ENCODE measurements at places on chromosomes 7 and 10.

DNA sequence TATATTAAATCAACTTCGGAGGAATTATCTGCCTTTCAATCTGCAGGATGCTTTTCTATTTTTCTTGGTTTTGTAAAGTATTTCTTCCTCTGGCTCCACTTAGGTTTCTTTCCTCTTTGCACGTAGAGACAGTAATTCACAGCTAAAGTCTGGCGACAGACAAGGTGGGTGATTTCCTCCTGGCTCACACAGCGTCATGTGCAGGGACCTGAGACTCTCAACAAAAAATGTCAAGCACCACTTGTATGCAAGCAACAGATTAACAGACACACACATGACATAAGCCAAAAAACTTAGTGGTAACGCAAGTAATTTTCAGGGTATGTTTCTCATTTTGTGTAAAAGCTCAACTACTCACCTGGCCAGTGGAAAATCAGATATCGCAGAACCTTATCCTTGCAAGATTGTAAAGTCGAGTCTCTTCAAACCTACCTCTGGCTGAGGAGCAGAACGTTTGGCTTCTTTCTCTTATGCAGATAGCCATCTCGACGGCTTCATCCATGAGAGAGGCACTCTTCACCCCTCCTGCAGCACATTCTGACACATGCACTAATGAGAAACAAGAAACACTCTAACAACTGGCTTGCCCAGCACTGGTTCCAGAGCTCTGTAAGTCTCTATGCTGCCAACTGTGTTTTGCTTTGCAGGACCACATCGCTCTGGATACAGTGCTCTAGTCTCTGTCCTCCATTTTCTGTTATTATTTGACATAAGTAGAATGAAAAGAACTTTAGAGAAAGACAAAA, 188.0 kb downstream of the CDCA7L start:
- DNase-seq: no peak

DNA sequence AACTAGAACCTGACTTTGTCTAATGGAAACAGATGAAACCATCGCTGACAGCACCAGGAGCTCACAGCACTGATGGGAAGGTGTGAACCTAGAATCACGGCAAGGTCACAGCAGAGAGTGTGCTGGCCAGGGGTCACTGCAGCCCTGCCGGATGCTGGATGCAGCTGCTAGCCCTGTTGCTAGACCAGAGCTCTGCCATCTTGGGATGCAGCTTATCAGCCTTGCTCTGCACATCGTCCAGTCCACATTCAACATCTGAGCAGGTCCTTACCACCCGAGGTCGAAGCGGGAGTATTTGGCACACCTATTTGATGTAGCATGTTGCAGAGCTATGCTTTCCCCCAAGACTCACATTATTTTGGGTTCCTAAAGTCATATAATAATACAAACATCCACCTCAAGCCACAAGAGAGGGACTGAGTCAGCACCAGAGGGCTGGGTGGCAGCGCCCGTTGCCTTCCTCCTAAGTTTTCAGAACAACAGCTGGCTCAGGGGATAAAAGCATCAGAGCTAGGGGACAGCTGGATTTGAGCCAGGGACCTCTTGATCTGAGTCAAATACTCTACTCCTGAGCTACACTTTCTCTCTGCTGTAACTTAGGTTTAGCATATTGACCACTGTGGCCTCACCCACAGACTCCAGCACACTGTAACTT, 135.3 kb downstream of the ZNF467 start:
- no peak for DNase-seq

- DNase-seq: no peak
Measured at GRCh38 chr10:129809841-129810240, 154.2 kb downstream of the EBF3 start.

GRCh38 chr10:95388539-95388938, 97.7 kb upstream of the PDLIM1 start:
- DNase-seq: no peak

DNA sequence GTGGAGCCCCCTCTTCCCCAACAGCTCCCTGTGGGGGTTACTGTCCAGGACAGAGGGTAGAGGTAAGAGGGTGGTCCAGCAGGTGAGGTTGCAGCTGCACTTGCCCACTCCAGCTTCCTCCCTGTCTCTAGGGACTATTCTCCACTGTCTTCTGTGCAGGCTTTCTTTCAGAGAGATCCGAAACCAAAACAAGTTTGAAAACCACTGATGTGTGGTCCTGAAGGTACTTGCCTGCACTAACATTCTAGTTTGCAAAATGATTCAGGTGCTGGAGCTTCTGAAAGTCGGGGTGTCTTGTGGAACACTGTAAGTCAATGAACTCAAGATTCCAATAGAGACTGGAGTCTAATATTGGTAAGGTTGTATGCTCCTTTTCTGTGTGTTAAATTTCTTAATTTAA, 63.1 kb downstream of the BLNK start:
- DNase-seq: no peak

DNA sequence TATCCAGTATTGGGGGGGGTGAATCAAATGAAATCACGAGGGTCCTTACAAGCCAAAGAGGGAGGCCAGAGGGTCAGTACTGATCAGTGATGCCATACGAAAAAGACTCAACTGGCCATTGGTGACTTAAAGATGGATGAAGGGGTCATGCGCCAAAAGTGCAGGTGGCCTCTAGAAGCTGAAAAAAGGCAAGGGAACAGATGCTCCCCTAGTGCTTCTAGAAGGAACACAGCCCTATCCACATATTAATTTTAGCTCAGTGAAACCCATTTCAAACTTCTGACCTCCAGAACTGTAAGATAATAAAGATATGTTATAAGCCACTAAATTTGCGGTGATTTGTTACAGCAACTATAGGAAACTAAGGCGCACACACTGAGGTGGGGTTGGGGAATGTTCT, 62.5 kb downstream of the ABI1 start:
- no peak for DNase-seq

Data from stimulated activated CD8-positive, alpha-beta memory T cell treated with anti-CD3 and anti-CD28 coated beads, Interleukin-4, amount 100 ng/mL, for 1 hour (primary cell).